ENCODE measurements at places on chromosomes 7 and 10.

GRCh38 chr7:32264702-32265284 lies 194.6 kb upstream of the PDE1C start:
- DNase-seq, result no peak

DNA sequence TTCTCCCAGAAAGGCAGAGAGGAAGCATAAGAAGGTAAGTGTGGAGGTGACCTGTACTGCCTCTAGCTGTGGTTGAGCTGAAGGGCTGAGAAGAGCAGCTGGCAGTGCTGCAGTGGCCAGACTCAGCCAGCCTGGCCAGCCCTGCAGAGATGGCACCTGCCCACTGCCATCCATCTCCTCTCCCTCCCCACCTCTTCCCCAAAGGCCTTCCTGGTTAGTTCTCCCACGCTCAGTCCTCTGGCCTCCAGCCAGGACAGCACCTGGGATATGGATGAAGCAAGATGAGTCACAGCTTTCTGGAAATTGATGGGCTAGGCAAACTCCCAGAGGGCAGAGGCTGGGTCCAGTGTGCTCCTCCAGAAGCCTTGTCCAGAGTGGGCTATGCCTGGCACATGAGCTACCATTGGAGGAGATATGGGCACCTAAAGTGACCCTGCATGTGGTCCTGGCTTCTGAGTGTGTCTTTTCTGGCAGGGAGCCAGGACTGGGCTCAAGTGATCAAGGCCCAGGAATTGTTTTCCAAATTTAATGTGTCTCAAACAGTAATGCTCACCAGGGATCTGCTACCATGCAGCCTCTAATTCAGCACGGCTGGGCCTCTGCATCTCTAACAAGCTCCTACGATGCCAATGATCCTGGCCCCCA lies 81.0 kb upstream of the CACUL1 start:
- no peak for DNase-seq

DNA sequence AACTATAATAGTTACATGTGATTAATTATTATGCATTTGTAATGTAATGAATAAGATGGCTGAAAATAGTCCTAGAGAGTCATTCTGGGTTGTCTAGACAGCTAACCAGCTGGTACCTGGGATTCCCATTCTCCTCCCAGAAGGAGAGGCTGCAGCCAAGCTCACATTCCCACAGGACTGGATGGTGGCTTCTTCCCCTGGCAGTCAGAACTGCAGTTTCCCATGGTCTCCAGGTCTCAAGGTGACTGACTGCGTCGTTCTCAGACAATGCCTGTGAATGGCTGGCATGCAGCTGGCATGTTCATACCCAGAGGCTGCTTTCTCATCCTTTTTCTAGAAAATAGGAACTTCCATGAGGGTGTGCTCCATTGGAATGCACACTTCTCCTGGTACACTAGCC lies 21.3 kb downstream of the TAS2R16 start:
- no peak for DNase-seq

DNA sequence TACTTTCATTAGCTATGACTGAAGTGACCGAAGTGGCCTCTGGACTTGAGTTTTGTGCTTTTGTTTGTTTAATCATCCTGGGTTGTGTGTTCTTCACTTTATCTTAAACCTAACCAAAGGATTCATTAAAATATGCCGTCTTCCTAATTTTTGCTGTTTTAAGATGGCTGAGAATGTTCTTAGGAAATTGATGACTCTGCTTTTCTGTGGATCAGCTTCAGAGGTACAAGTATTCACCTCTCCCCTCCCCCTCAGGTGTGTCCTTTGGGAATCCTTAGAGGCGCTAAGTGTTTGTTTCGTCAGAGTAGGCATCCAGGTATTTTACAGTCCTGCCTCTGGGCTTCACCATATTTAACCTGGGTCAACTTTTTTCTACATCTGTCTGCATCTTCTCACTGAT lies 1.1 kb downstream of the CCDC126 start:
- DNase-seq, result no peak

- DNase-seq, result no peak
These were observed 48.6 kb downstream of the EXOC4 start for GRCh38 chr7:133301444-133301843.

GRCh38 chr7:94511718-94512117 lies 2.1 kb downstream of the CASD1 start:
- no peak for DNase-seq

Data from activated naive CD8-positive, alpha-beta T cell treated with anti-CD3 and anti-CD28 coated beads, Interleukin-2, amount 50 U/mL, for 16 hours (primary cell).